ENCODE measurements at places on chromosomes 3 and 15.

- no peak for DNase-seq
These were observed 21.4 kb upstream of the MCF2L2 start for GRCh38 chr3:183449791-183450190.

DNA sequence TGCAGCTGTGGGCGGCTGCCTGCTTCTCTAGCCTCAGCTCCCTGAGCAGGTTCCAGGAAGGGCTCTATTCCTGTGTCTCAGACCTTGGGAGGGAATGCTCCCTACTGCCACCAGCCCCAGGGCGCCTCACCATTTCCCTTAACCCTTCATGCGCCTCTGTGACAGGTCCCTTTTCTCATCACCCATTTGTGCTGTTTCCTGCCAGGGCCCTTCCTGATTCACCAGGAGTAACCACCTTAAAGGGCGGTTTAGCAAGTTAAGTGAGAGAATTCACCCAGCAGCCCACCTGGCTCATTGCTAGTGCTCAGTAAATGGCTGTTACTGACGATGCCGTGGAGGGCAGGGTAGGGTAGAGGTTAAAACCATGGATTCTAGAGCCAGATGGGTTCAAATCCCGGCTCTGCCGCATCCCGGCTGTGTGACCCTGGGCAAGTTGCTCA, 87.8 kb downstream of the WNT7A start:
- DNase-seq: no peak

GRCh38 chr3:14518893-14519292, 21.2 kb downstream of the GRIP2 start:
- no peak for DNase-seq

DNA sequence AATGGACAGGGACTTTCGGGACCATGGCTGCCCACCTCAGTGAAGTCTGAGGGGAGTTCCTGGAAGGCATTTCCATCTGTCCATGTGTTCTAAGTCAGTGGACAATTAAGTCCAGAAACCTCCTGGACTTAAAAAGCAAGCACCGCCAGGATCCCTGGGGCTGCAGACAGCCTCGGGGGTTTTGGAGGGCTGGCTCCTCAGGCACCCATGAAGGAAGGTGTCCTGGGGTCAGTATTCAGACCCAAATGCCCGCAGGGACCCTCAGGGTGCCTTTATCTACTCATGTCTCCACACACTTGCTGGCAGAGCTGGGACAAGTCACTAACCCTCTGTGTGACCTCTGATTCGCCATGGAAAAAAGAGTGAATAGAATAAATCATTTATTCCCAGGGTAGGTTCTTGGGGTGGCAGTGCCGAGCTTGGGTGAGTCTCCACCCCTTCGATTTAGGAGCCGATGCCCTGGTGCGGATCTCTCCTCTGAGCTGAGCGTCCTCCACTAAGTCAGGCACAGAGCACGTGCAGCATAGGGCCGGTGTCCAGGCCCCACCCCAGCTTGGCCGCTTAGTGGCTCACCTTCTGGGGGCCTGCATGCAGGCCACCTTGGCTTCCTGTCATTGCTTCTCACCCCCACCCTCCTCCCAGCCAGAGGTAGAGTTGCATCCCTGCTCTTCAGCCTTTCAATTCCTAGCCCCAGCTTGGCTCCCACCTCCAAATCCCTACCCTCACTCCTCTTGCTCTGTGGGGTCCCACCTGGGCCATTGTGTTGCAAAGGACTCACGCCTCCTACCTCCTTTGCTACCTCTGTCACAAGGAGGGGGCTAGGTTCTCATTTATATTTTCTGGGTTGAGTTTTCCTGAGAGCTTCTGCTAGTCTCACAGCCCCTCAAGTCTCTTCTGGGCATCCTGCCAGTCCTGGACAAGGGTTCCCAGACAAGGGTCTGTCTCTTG, 19.9 kb downstream of the SLC6A6 start:
- no peak for DNase-seq

- DNase-seq: no peak
These were observed 613.4 kb downstream of the FOXP1 start for GRCh38 chr3:70970171-70970570.

- no peak for DNase-seq
These were observed 26.9 kb downstream of the MAP1A start for GRCh38 chr15:43544266-43544665.

DNA sequence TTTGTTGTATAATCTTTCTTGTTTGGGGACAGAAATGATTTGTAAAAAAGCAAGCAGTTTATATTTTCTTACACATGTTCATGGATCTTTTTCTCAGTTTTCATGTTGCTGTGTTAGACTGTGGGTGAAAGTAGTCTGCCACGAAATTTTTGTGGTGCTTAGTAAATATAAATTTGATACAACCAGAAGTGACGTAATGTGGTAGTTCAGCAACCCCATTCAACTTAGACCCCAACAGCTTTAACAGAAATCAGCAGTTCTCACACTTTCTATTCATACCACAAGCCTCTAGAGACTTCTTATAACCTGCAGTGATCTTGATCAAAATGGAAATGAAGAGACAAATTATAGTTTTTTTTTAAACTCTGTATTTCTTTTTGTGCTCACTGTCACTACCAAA, 120.2 kb upstream of the IGSF10 start:
- no peak for DNase-seq

- no peak for DNase-seq
These were observed 27.7 kb downstream of the GRM2 start for GRCh38 chr3:51734572-51734907.

DNA sequence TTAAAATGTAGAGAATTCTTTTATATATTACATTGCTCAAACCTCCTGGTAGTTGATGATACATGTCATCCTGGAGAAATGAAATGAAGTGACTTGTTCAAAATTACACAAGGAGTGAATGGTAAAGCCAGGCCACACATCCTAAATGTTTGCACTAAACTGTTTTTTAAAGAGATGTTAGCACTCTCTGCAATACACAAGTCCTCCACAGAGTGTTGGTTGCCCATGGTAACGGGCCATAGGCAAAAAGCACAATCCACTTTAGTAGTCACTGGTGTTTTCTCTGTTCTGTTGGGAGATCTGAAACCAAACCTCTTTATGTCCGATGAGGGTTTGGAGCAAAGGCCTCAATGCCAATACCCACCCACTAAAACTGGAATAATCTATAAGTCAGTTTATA, 907.4 kb downstream of the NTRK3 start:
- DNase-seq: no peak

DNA sequence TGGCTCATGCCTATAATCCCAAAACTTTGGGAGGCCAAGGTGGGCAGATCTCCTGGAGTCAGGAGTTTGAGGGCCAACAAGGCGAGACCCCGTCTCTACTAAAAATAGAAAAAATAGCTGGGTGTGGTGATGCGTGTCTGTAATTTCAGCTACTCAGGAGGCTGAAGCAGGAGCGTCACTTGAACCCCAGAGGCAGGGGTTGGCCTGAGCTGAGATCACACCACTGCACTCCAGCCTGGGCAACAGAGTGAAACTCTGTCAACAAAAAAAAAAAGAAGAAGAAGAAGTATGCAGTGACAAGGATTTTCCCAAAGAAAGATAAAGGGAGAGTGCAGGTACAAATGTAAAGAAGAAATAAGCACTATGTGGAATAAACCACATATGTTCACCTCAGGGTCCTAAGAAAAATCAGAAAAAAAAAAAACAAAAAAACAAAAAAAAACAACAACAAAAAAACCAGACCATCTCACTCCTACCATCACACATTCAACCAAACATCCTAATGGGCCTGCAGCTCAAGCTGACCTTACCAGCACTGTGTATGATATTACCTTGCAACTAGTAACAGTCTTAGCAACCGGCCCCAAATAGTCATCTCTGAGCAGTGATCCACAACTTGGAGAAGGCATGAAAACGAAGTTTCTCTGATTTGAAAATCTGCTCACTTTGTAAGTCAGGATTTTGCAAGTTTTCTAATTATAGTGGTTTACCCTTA, 296.7 kb upstream of the PROK2 start:
- no peak for DNase-seq

- DNase-seq: no peak
These were observed 6.5 kb upstream of the LZTFL1 start for GRCh38 chr3:45848392-45848791.

GRCh38 chr3:47007001-47007400, 27.5 kb downstream of the NBEAL2 start:
- no peak for DNase-seq

GRCh38 chr3:168289471-168290008, 193.8 kb upstream of the GOLIM4 start:
- no peak for DNase-seq

GRCh38 chr15:27219636-27220035, 248.7 kb downstream of the GABRG3 start:
- DNase-seq: no peak

DNA sequence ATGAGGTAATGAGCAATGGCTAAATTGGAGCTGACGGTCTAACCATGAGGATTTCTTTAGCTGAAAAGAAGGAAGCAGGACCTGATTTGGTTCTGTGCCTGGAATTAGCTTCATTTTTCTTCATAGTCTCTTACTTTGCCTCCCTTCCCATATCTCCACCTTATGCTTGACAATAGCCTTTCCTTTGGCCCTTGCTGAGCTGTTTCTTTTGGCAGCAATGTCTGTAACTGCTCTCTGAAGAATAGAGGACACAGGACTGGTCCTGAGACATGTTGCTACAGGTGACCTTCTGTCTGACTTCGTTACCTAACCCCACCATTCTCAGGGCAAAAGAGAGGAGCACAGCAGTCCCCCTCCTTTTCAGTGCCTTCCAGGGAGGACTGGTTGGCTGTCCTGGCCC, 122.4 kb downstream of the SSR3 start:
- DNase-seq: no peak

GRCh38 chr15:26561896-26562295, 211.0 kb downstream of the GABRB3 start:
- no peak for DNase-seq

GRCh38 chr3:194259982-194260766, 91.0 kb downstream of the CPN2 start:
- no peak for DNase-seq

DNA sequence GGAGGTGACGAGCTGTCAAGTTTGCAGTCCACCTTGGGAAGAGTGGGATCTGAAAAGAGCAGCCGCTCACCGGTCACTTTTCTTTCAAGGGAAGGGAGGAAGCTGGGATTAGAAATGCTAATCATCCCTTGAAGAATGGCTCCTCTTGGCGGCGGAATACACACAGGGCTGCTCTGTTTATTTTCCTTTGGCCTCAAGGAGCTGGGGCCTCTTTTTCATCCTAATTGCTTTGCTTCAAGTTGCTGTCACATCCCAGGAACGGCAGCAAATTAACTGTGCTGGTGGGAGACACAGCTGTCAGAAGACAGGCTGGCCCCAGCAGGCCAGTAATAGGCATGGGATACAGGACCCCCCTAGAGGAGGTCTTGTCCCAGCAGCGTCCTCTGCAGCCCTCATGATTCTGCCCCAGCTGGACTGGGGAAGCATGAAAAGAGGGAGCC, 6.7 kb downstream of the KBTBD13 start:
- DNase-seq: peak; percentile 37

DNA sequence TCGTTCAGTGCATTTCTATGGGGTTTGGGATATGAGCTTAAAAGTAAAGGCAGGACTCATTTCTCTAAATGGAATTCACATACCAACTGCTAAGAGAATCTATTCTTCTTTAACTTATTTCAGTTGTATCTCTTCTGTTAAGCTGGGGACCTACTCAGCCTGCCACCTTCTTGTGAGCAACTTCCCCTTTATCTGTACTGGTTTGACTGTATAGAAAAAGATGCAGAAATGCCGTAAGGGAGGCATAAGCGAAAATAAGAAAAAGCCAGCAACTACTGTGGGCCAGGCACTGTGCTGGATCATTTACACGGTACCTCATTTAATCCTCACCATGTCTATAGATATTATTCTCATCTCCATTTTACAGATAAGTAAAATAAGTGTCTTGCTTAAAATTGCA, 38.4 kb downstream of the RBMS3 start:
- DNase-seq: no peak

GRCh38 chr3:19384868-19385267, 236.6 kb downstream of the KCNH8 start:
- no peak for DNase-seq

DNA sequence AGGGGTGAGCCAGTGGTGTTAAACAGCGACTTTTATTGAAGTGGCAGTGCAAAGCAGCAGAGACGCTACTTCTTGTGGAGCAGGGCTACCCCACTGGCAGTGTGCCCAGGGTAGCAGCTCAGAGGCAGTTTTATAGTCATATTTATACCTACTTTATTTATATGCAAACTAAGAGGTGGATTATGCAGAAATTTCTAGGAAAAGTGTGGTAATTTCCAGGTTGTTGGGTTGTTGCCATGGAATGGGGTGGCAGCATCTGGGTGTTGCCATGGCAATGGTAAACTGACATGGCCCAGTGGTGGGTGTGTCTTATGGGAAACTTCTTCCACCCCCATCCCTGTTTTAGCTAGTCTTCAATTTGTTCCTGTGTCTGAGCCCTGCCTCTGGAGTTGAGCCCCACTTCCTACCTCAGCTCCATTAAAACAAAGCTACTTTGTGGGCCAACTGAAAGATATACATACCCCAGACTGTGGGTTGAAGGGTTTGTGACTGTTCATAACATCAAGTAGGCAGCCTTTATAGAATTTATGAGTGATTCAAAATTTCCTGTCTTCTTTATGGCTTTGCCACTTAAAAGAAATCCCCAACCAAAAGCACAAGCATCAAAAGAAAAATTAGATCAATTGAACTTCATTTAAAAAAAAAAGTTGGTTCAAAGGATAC, 60.3 kb downstream of the EBLN2 start:
- no peak for DNase-seq

- no peak for DNase-seq
These were observed 266.8 kb downstream of the ABHD5 start for GRCh38 chr3:43957553-43957952.

DNA sequence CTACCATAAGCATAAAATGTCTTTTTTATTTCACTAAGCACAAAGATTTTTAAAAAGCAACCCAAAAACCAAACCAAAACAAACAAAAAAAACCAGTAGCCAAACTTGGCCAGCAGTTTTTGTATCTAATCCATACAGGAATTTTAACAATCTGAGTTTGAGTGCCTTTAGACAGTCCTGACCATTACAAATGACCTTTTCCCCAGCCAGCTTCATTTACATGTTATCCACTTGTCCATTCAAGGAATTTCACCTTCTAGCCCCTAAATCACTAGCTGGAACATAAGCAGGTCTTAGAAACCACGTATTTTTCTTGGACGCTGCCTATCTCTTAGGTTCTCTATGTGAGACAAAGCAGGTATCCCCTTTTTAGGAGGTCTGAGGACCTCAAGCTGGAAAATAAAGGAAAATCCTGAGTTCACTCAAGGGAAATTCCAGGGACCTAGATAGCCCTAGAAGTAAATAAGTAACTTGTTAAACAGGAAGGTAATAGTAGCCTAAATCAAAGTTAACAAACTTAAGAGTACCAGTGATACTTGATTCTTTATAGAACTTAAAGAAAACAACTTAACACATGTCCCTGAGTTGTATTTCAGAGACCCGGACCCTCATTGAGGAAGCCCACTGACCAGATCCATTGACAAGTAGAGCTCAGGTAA, 34.2 kb downstream of the CIP2A start:
- no peak for DNase-seq

- DNase-seq: no peak
These were observed 400.0 kb downstream of the ROBO1 start for GRCh38 chr3:79367803-79368202.

GRCh38 chr3:69255928-69256327, 130.0 kb downstream of the FRMD4B start:
- DNase-seq: no peak

All from left hindlimb (tissue), 1 donor.